ENCODE measurements at places on chromosomes 5 and 9.
A peak's percentile ranks its signal among the peaks of the same experiment; 100 is the strongest.

DNA sequence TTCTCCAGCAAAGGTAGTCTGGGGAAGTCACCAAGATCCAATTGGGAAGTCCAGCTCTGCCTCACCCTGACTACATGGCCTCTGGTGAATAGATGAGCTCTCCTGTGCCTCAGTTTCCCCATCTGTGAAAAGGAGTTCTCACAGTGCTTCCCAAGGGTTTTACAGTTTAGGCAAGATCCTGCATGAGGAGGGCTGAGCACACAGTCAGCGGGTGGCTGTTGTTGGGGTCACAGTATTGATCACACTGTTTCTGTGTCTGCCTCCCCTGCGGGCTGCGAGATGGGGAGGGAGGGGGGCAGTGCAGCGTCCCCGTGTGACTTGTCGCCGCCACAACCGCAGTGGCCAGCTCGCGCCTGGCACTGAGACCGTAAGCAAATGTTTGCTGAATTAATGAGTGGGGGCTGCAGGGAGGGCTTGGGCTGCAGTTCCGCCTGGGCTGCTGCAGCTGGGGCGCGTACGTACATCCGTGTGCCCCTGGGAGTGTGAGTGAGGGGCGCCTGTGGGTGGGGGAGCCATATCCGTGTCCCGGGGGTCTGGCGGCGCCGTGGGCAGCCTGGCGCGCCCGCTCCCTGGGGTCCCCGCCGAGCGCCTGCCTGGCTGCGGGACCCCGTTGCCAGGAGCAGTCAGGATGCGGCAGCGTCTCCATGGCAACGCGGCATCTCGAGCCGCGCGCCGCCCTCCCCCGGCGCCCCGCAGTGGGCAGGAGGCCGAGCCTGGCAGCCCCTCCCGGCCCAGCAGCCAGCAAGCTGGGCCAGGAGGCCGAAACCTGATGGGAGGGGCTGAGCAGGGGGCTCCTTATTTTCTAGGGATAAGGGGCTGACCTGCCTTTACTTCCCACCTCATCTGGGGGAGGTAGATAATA, 31.4 kb upstream of the PSD2 start:
- no peak for DNase-seq

DNA sequence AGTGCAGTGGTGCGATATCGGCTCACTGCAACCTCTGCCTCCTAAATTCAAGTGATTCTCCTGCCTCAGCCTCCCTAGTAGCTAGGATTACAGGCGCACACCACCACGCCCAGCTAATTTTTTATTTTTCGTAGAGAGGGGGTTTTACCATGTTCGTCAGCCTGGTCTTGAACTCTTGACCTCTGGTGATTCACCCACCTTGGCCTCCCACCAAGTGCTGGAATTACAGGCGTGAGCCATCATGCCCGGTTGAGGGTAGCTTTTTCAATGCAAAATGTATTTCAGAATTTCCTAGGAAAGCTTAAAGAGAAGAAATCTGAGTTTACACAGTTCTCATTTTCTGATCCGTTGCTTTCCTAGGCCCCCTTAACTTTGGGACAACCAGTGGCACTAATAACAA, 15.7 kb downstream of the BDP1 start:
- no peak for DNase-seq

GRCh38 chr9:126985870-126986498, 71.4 kb downstream of the RALGPS1 start:
- DNase-seq = peak; percentile 71

GRCh38 chr5:3030511-3031165, 279.2 kb upstream of the IRX2 start:
- DNase-seq = no peak

DNA sequence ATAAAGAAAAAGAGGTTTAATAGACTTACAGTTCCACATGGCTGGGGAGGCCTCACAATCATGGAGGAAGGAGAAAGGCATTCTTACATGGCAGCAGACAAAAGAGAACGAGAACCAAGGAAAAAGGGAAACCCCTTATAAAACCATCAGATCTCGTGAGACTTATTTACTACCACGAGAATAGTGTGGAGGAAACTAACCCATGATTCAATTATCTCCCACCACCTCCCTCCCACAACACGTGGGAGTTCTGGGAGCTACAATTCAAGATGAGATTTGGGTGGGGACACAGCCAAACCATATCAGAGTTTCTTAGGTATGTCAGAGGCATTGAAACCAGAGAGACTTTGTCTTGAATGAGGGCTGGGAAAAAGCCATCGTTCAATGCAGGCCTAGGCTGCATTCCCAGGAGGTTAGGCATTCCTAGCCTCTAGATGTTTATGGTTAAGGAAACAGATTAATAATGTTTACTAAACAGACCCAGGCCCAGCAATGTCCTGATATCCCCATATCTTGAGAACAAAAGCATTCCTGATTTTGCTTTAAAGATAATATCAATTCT, 7.5 kb upstream of the PAIP1 start:
- no peak for DNase-seq

DNA sequence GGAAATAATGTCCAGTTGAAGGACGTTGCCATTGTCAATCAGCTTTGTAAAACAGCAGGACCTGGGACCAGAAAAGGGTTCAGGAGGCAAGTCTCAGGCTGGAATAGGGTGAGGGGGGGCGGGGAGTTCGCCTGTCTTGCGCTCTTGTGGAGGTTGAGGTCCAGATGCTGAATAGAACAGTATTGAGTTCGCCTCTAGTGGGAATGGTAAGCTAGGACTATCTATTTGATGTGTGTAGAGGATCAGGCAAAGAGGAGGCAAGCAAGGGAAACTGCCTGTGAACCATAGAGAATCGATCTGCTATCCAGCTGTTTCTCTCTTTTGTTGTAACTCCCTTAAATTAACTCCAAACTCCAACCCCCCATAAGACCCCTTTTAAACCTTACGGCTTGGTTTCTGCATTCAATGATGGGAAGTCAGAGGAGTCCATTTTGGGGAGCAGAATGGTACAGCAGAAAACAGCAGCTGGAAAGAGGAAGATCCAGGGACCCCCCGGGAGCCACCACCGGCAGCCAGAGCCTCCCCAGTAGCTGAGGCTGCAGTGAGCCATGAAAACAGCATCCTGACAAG, 133.7 kb downstream of the SLC28A3 start:
- DNase-seq = no peak

DNA sequence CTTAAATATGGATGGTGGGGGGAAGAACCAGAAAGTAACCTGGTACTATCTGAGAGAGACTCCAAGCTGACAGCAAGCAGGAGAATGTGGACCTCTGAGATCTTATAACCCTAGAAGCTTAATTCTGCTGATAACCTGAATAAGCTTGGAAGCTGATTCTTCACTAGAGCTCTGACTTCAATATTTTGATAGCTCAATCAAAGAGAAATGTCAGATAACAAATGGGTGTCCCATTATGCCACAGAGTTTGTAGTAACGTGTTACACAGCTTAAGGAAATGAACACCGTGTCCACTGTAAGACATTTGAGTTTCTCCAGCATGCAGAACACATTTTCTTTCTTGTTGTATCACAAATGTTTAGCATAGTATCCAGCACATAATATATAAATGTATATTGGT, 626.7 kb downstream of the CDH12 start:
- no peak for DNase-seq

GRCh38 chr9:81729135-81729534, 39.8 kb upstream of the TLE1 start:
- DNase-seq = no peak

DNA sequence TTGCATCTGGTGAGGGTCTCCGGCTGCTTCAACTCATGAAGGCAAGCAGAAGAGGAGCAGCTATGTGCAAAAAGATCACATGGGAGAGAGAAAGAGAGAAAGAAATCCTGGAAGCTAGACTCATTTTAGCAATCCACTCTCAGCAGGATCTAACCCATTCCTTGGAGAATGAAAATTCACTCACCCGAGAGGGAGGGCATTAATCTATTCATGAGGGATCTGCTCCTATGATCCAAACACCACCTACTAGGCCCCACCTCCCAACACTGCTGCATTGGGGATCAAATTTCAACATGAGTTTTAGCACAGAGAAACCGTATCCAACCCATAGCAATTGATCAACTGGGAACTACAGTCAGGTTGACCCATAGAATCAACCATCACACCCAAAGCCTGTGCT, 98.1 kb upstream of the SV2C start:
- DNase-seq = no peak
